ENCODE measurements at places on chromosomes 11 and 22.

GRCh38 chr22:46511151-46512038 lies 26.0 kb downstream of the CELSR1 start:
- no peak for DNase-seq

GRCh38 chr22:45615364-45615763 lies 56.3 kb upstream of the ATXN10 start:
- DNase-seq, result no peak

DNA sequence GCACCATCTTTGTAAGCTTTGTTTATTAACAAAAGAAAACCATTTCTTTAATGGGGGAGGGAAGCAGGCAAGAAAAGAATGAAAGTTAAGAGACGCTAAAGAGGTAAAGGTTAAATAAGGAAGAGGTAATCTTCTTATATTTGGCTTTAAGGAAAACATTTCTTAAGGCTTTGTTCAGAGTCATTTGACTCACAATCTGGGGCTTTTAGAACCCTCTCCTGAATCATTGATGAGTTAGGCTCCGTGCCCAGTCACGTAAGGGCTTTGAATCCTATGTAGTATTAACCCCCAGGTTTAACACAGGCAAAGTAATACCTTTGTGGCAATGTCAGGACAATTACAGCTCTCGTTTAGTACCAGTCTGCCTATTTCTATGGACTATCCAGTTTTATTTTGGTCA lies 26.1 kb downstream of the MADD start:
- DNase-seq, result no peak

GRCh38 chr22:47301820-47302475 lies 539.5 kb downstream of the TBC1D22A start:
- no peak for DNase-seq
